Fibroblast of skin of right quadriceps (primary cell): ENCODE measurements at places on chromosomes 11 and 22.

DNA sequence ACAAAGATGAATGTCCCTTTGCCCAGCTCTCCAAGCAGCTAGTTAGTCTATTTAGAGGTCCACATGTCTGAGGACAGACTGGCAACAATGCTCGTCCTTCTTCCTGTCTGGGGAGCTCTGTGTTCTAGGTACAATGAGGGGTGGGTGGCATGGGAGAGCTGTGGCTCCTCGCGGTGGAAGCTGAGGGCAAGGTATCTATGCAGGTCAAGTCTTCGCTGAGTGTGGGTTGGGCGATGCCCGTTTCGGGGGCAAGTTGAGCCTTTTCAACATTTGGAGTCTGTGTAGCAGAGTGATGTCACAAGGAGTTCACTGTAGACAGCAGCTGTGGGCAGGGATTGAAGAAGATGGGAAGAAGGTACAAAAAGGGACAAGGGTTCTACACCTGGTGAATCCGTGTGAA lies 163.2 kb downstream of the FEZ1 start:
- DNase-seq, result no peak

DNA sequence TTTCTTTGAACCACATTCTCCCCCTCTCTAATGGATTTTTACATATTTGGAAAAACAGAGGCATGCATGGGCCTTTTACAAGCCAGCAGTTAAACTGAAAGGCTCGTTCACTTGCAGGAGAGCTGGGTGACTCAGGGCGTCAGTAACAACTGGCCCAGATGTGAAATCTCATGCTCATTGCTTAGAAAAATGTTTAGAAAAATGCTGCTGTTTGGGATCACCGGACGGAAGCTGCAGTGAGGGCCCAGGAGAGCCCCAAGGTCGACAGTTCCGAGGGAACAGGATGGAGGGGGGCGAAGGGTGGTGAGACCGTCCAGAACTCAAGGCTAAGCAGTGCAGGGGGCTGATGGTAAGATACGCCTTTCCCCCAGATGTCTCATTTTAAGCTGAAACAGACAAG lies 41.7 kb upstream of the SMTN start:
- peak; percentile 62 for DNase-seq

DNA sequence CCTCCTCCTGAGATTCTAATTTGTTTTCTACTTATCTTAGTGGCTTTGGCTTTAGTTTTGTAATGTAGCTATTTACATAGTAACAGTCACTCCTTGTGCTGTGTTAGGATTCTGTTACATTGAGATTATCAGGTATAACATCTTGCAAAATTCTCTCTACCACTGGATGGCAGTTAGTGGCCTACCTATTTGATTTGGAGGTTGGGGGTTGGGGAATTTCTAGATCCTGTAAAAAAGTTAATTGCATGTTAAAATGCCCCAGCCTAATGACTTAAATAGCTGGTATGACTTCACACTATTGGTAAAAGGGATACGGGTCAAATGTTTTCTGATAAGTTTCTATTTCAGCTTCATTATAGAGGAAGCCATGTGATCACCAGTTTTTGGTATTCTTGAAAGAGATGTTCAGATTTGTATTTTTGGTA lies 2.8 kb downstream of the GRK3 start:
- no peak for DNase-seq

GRCh38 chr11:71562120-71562519 lies 3.2 kb upstream of the KRTAP5-10 start:
- DNase-seq, result peak; percentile 6

DNA sequence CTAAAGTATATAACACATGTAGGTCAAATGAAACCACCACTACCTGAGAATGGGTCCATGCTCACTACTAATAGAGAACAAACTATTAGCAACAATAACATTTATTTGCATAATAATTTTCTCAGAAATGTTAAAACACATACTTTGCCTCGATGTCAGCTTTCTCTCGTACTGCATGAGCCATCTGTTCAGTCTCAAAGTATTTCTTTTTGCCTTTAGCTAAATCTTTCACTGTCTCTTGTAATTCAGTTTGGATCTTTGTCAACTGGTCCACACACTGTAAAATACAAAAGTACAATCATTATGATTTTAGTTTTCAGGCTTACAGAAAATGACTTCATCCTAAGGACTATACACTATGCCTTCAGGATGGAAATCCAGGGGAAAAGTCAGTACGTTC lies 153.3 kb downstream of the FCHSD2 start:
- DNase-seq, result no peak

DNA sequence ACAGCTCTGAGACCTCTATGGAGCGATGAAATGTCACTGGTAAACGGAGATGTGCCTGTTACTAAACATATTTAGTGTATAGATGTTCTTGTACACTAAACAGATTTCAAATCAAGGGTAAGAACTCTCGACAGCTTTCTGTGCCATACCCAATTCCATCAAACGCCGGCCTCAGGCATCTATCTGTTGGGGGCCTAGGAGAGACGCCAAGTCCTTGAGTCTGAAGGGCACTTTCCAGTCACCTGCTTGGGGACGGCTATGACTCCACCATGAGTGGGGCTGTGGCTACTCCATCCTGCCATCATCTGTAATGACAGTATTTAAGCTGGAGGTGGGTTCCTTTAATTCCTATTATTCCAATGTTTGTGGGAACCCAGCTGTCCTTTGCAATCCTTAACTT lies 87.8 kb downstream of the SHANK2 start:
- DNase-seq, result no peak

- DNase-seq, result no peak
Observed at GRCh38 chr22:50303848-50304527, 3.5 kb downstream of the PLXNB2 start.

- peak; percentile 78 for DNase-seq
Observed at GRCh38 chr11:128509621-128510389, 77.6 kb downstream of the ETS1 start.

DNA sequence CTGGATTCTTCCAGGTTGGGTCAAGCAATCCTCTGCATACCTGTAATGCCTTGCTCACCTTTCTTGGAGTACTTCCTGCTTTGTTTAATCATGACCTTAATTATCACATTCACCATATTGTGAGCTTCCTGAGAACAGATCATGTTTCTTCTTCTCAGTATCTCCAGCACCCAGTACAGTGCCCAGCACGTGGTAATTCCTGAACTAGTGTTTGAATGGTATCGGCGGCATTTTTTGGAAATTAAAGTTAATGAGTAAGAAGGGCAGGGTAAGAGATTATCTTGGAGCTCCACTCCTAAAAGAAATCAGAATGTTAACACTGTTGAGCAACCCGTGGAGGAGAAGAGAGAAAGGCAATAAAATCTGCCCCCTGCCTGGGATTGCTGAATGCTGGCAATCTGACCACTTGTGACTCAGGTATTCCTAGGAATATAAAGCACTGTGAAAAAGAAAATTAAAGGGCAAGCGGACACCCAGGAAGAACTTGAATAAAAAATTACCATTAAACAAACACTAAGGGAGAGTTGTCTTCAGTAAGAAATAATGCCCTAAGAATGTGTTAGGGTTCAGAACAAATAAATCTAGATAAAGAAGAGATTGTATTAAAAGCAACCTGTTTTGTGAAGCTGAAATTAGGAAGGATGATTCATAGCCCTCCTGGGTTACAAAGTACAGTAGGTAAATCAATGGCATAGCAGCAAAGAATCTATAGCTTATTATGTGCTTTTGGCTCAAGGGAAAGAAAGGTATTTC lies 92.9 kb downstream of the PDHX start:
- DNase-seq, result peak; percentile 83

GRCh38 chr11:68026391-68027105 lies 3.9 kb upstream of the NDUFS8 start:
- DNase-seq, result no peak

GRCh38 chr11:62464655-62465054 lies 45.8 kb downstream of the SCGB1A1 start:
- DNase-seq, result no peak

- peak; percentile 87 for DNase-seq
Observed at GRCh38 chr11:99505316-99505715, 484.6 kb downstream of the CNTN5 start.

DNA sequence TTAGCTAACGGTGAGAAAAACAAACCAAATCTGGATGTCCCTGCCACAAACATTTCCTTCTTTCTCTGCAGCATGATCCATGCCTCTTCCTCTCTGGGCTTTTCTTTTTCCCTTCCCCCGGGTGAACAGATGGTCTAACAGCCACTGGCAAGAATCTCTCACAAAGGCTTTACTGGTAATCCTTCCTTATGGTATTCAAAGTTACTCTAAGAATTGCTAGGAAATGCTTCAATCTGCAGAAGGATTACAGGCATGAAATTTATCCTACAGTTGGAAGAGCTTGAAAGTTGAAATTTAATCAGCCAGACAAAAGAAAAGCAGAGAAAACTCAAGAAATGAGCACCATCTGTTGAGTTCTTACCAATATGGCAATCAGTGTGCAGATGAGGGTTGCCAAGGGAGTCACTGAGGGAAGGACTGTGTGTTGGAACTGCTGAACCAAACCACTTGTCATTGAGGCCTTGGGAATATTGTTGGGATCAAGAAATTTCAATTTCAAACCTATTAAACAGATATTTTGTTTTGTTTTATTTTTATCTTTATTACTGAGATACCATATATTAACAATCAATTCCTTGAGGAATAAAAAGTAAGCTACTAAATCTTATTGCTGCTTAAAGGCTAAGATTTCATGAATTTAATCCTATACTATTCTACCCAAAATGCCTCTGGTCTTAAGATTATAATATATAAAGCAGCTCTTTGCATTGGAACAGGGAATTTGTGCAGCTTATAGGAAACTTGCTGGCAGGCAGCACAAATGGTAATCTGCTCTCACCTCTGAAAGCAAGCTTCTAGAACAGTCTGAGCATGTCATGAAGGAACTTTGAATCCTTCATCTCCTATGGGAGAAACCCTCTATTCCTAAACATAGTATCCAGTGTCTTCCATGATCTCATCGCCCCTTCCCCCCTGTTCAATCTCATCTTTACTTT lies 29.7 kb upstream of the NDUFC2 start:
- DNase-seq, result no peak

GRCh38 chr11:100719809-100720221 lies 32.7 kb downstream of the ARHGAP42 start:
- DNase-seq, result peak; percentile 89

GRCh38 chr11:100709233-100709957 lies 22.3 kb downstream of the ARHGAP42 start:
- peak; percentile 66 for DNase-seq

DNA sequence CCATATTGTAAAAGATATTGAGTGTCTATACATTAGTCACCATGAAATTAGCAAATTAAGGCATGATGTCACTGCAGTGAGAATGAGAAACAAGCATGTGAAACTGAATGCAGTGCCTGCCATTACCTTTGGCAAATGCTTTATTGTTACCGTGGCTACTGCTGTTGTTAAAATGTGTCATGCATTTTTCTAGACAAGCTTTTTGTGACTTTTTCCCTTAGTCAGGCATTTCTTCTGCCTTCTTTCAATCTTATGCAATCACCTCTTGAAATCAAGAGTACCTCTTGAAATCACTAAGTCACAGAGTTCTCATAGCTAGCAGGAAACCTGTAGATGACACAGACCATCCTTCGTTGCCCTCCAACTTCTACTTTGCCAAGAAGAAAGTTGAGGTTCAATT lies 461.7 kb upstream of the TENM4 start:
- DNase-seq, result peak; percentile 70

GRCh38 chr11:1458340-1459218 lies 28.0 kb downstream of the MOB2 start:
- peak; percentile 5 for DNase-seq

- DNase-seq, result no peak
Observed at GRCh38 chr11:91241226-91241625, 983.4 kb upstream of the FAT3 start.

DNA sequence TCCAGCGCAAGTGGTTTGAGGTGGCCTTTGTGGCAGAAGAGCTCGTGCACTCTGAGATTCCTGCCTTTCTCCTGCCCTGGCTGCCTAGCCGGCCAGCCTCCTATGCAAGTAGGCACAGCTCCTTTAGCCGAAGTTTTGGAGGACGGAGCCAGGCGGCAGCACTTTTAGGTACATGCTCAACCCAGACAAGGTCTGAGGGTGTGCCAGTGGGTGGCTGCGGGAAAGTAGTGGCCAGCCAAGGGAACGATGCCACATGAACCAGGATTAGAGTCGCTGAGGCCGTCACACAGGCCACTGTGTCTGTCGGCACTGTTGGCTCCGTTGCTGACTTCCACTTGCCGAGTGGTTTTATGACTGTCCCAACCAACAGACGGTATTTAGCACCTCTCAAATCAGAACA lies 64.8 kb upstream of the YWHAH start:
- no peak for DNase-seq

GRCh38 chr11:102157219-102157618 lies 47.0 kb downstream of the YAP1 start:
- peak; percentile 49 for DNase-seq

DNA sequence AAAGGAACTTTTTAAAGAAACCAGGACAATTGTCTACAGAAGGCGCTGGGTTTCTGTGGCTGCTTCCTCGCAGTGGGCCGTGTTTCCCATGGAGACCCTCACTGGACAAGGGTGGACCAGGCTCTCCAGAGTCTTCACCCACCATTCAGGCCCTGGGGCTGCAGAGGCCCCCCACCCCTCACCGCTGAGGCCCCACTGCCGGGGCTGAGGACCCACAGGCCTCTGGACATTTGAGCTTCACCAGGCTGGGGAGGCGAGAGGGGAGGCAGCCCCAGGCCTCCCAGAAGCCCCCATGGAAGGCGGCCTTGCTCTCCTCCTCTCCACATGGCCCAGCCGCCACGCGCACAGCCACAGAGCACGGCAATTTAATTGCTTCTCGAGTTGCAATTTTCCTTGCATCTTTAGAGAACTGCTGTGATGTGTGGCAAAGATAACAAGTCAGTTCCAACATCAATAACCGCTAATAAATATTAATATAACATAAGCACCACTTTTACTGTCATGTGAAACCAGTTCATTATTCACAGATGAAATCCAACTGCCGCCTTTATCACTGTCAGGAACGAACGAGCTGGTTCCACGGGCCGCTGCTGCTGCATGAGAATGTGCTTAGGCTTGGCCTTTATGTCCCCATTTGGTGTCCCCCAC lies 81.0 kb downstream of the PHF21B start:
- no peak for DNase-seq

GRCh38 chr11:115279813-115280761 lies 224.1 kb downstream of the CADM1 start:
- peak; percentile 82 for DNase-seq

GRCh38 chr11:6925007-6925577 lies 1.1 kb upstream of the ZNF215 start:
- DNase-seq, result no peak

DNA sequence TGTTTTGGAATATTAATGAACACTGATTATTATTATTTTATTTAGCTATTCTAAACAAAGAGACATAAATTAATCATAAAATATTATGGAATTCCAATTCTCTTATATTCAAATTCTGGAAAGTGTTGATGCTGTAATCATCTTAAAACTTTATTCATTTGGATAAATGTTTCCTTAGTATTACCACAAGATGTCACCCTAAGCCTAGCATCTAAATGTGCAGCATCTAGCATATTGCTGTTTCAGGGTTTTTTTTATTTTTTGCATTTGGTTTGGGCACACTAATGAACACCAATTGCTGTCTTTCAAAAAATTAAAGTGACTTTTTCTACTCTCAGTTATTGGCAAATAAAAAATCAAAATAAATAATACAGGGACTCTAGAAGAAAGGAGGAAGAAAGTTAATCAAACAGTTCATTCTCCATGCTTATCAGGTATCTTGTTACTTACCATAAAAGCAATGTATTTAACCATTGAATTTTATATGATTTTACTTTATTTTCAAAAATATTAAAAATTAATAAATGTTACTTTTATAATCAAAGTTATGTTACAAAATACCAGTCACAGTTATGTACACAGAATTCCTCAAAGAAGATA lies 31.8 kb downstream of the DLG2 start:
- peak; percentile 50 for DNase-seq
